ENCODE measurements at places on chromosomes 2 and 18. TPM values are rescaled to one million over a fixed set of nuclear protein-coding genes. Genes with fewer than 3 reads are reported as not detected.

DNA sequence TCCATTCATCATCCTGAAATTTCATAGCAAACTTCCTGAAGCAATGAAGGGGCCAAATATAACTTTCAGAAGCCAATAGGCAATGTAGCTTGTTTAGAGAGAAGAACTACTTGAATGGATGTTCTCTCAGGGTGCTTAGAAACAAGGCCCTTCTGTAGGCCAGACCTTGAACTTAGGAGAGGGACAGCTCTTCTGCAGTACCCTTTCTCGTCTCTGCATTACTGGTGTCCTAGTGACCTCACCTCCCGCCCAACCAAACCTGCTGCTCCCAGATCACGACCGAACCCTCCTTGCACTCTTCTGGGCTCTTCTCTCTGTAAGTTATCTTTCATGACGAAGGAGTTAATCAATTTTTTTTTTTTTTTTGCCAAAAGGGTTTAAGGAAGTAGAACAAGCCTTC lies 543.9 kb downstream of the TDRD15 start:
- DNase-seq = no peak

GRCh38 chr2:226077031-226077430 lies 677.5 kb downstream of the NYAP2 start:
- no peak for DNase-seq

GRCh38 chr2:140947236-140947635 lies 1183.6 kb downstream of the LRP1B start:
- no peak for DNase-seq

GRCh38 chr2:231581328-231581727 lies 11.3 kb upstream of the TEX44 start:
- DNase-seq = no peak

DNA sequence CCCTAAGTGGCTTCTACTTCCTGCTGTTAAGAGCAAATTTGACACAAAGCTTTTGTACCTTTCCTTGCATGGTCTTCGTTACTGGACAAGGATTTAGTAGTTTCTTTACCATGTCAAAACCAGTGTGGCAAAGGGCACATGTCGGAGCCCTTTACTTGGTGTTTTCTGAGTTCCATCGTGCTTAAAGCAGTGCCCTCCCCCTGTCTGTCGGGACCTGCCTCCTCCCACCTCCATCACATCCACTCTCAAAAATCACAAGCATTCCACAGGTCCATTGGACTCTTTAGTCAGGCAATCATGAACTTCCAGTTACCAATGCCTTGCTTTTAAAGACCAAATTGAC lies 763 bp downstream of the CCDC141 start:
- DNase-seq = no peak

DNA sequence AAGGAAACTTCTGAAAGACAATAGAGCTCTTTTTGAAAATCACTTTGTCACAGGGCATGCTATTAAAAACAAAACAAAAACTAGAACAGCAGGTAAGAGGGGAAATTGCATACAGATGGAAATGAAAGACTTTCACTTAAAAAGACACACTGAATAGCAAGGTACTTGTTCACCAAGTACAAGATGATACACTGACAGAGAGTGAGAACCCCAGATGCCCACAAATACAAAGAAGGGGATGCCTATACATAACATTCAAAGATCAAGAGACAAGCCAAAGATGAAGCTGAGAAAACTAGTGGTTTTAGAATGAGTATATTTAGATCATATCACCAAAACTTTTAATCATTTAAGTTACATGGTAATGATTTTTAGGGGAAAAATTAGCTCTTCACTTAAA lies 60.7 kb downstream of the ASXL2 start:
- DNase-seq = no peak

DNA sequence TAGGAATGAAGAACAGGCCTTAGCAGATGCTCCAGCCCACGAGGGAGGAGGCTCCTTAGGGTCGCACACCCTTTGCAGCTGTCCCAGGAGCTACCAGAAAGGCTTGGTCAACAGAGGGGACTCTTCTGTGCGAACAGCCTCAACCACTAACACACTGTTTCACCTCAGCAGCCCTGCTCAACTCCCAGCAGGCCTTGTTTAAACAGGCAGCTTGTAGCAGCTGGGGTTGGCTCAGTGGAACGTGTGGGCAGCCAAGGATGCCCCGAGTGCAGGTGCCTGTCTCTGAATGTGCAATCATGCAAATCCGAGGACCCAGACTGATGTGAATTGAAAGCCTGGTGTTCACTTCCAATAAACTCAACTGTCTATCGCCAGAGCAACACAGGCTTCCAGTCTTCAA lies 88.7 kb upstream of the CXCR4 start:
- peak; percentile 18 for DNase-seq

GRCh38 chr2:36410681-36411080 lies 55.1 kb downstream of the CRIM1 start:
- no peak for DNase-seq

GRCh38 chr2:96265349-96265839 lies 403 bp downstream of the TMEM127 start:
- DNase-seq = no peak

DNA sequence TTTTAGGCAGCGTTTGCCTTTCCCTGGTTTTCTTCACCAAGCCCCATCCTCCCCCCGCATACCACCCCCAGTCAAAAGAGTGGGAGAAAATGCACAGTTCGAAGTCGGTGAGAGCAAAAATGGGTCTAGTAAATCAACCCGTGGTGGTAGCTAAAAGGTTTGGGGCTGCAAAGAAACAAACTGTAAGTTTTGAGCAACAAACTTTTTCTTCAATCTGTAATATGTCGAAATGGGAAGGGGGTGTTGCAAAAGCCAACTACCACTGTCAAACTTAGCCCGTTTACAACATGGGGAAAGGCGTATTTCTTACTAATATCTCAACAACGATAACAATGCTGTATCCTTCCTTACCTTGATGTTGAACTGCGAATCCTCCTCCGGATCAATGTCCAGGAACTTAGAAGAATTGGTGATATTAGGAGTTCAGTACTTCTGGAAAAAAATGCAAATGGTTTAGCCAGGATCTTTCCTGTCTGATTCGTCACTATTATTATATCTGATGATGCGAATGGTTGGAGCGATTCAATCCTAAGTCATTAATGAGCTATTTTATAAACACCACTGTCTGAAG lies 2.4 kb upstream of the SATB2 start:
- DNase-seq = no peak

GRCh38 chr18:59273759-59274532 lies 692 bp upstream of the RAX start:
- no peak for DNase-seq

DNA sequence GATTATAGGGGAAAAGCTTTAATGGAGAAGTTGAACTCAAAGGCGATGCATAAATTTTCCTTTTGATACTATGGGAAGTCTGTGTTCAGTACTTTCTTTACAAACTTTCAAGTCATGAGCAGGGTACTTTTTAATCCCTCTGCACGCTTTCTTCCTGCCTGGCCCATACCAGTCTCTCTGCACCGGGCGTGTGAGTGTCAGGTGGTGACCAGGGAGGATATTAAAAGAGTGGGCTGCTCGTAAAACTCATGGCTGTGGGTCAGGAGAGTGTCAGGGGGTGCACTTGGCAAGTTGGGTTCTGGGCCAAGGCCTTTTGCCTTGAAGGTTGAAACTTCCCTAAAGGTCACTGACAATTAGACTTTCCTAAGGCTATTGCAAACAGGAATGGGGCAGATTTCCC lies 367.8 kb downstream of the GPD2 start:
- DNase-seq = no peak

GRCh38 chr2:24577481-24577880 lies 86.4 kb downstream of the NCOA1 start:
- no peak for DNase-seq

DNA sequence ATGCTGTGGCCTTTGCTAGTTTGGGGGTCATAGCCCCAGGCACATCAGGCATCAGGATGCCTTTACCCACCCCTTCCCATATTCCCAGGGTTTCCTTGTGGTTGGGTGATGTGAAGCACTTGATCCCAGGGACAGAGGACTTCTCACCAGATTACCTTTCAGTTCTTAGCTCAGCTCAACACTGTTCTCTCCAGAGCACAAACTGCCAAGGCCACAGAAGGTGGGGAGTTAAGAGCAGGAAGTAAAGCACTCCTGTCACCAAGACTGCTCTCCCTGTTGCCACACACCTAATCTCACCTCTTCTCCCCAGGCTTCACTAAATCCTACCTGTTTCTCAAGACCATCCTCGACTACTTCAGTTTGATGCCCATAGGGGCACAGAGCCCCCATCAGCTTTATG lies 25.9 kb downstream of the FHOD3 start:
- no peak for DNase-seq

GRCh38 chr2:231612109-231612455 lies 19.4 kb downstream of the TEX44 start:
- no peak for DNase-seq

DNA sequence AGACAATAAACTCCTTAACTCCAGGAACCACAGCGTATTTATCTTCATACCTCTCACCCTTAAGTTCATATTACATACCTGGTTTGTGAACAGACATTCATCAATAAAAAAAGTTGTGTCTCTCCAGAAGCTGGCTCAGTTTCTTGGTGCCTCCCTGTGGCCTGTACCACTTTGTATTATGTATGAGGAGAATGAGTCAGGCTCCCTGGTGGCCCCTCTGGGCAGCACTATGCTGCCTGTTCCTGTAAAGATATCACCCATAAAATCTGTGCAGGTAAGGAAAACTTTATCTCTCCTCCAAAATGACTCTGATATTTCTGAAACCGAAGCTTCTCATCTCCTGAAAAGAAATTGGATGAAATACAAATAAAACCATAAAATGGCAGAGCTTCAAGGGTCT lies 198.4 kb upstream of the NT5C1B start:
- no peak for DNase-seq

- no peak for DNase-seq
Measured at GRCh38 chr18:70578480-70578879, 289.6 kb downstream of the SOCS6 start.

DNA sequence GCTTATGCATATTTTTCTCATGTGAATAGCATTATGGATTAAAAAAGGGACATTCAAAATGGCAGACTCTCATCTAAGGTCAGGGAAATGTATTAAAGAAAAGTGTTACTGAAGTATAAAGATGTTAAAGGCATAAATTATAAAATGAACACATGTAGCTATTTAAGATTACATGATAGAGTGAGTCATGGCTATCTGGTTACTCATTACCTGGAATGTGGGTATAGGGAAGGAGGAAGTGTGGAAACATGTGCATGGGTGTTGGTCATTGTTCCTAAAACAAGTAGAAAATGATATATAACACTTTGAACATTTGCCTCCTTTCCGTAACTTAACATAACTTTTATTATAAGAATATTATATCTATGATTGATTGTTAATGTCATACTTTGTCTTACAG lies 66.4 kb downstream of the MYO1B start:
- no peak for DNase-seq

GRCh38 chr2:18559531-18560030 lies 872 bp downstream of the RDH14 start:
- no peak for DNase-seq

GRCh38 chr2:79512442-79513401 lies at the start of gene CTNNA2:
Gene CTNNA2, plus strand, starts transcription at chr2:79513051.
- DNase-seq = no peak

DNA sequence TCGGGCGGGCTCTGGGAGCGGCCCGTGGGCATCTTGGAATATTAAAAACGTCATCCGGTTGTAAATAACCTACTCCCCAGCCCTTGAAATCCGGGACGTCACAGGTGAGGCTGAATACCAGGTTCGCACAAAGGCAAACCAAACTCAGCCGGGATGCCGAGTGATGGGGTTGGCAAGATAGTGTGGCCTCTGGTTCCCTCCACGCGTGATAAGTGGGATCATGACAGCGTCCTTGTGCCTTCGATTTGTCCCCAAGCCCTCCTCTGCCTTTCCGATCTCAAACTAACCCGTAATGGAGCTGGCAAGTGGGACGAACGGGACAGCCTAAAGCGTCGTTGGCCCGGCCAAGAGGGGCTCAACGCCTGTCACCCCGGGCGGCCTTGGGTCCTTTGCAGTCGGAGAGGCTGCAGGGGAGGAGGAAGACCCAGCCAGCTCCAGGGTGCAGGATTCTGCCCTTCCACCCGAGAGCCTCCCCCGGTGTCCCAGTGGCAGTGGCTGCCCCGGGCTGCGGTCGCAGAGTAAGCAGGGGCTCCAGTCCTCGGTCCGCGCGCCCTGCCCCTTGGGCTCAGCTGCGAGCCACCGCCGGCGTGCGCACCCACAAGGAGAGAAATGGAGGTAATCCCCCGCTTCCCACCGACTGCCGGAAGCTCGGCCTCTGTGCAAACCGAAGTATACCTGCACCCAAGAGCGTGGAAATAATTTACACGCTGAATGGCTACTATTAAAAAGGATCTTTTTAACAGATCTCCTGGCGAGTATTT lies 13.4 kb upstream of the PAX3 start:
- no peak for DNase-seq

GRCh38 chr2:233085037-233085838 lies 25.1 kb downstream of the INPP5D start:
- no peak for DNase-seq

GRCh38 chr2:60067006-60067405 lies 486.4 kb downstream of the BCL11A start:
- no peak for DNase-seq

DNA sequence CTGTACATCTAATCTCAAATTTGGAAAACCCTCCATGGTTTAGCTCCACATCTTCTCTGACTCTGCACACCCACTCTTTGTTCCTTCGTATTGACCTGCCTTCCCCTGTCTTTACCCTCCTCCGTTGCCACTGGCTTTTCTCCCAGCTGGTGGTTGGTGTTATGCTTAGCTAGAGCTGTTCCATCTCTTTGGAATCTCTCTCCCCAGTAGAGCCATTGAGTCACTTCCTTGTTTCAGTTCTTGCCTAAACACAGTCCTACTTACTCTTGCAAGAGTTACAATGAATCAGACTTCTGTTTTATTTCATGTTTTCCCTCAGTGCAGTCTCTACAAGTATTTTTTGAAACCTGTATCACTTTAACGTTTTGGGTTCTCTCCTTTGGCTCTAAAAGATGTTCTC lies 263.9 kb downstream of the LTBP1 start:
- DNase-seq = no peak

GRCh38 chr18:42229211-42230210 lies 274.5 kb downstream of the PIK3C3 start:
- DNase-seq = no peak

ALKAL2 gene
- total RNA-seq = not detected

SESTD1 gene
- 22.9 TPM for total RNA-seq

FBXO15 gene
- total RNA-seq = not detected

MEIS1 gene
- 17.8 TPM for total RNA-seq

CFAP65 gene
- total RNA-seq = not detected

GNAL gene
- total RNA-seq = 23.4 TPM

NPAS2 gene
- total RNA-seq = 37.4 TPM

CCDC93 gene
- total RNA-seq = 20.2 TPM

MAP2 gene
- 14.5 TPM for total RNA-seq

NT5DC4 gene
- total RNA-seq = not detected

DNER gene
- total RNA-seq = 0.76 TPM
